ENCODE measurements at places on chromosomes 1 and 21.

GRCh38 chr1:111392042-111392441 is 35.5 kb downstream of the OVGP1 start:
- DNase-seq: no peak

GRCh38 chr1:153598309-153599172 is 14.4 kb downstream of the S100A16 start:
- DNase-seq: peak; percentile 61

- DNase-seq: no peak
Measured at GRCh38 chr1:57146100-57146499, 180.3 kb upstream of the C8B start.

GRCh38 chr1:53715478-53715877 is 23.5 kb downstream of the GLIS1 start:
- DNase-seq: peak; percentile 43

DNA sequence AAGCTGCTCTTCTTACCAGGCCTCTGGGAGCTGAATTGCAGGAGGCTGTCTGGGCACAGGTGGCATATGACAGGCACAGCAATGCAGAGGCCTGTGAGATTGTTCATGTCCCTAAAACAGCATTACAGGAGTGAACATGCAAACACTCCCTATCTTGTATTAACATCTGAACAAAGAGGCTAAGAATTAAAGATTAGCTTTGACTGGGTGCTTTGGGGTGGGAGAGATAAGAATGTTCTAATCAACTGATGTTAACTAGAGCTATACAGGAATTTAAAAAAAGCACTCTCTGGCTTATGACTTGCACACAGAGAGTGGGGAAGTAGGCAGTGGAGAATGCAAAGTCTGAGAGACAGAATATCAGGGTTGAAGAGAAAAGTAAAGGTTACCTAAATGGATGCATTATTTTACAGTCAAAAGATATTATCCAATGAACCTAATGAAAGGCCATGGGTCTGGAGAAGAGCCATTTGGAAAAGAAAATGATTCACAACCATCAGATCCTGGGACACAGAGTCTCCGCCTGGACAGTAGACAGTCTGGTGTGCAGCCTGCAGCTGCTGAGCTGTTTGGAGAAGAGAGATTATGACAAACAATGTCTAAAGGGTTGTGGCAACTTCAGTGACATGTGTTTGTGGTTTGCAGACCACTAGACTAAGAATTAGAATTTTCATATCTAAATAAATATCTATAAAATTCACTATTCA is 20.2 kb downstream of the DPT start:
- DNase-seq: no peak

GRCh38 chr1:75097654-75098053 is 36.5 kb upstream of the LHX8 start:
- DNase-seq: peak; percentile 0
